Activated CD8-positive, alpha-beta T cell treated with anti-CD3 and anti-CD28 coated beads, Interleukin-2, amount 10 ng/mL, durations not matched to agents 7 days and 5 days (primary cell): ENCODE measurements at places on chromosomes 4 and X. TPM values are rescaled to one million over a fixed set of nuclear protein-coding genes. Genes with fewer than 3 reads are reported as not detected.
A peak's percentile ranks its signal among the peaks of the same experiment; 100 is the strongest.

Gene ATP11C
- 11.8 TPM for total RNA-seq

DNA sequence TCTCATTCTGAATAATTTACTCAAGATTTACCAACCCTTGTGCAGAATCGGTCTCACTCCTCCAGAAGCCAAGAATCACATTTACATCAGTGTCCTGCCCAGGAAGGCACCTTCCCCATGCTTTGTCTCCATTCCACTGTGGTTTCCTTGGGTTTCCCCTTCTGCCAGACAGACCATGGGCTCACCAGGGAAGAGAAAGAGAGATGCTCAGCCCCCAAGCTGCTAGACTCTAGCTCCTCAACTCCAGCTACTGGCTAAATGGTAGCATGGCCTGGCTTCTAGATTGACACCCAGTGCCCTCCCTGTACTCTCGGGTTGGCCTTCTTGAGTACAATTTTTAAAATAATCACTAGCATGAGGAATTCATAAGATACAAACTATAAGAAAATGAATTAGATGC, 12.9 kb downstream of the TLR10 start:
- no peak for DNase-seq

Gene ALB
- total RNA-seq: not detected

DNA sequence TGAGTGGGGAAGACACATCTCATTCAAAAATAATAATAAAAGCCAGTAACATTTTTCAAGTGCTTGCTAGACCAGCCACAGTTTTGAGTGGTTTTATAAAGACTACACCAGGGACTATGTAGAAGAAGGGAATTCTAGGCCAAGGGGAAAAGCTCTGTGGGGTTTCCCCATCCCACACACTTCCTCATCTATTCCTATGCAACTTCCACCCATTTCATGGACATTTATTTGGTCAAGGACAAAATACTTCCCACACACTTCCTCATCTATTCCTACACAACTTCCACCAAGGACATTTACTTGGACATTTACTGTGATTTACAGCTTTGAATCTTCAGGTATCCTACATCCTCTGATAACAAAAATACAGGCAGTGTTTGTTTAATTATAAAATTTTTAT, 86.5 kb upstream of the KLF3 start:
- no peak for DNase-seq

Gene SH3D19
- total RNA-seq: not detected

- DNase-seq: no peak
Measured at GRCh38 chr4:173958445-173958844, 325.0 kb downstream of the FBXO8 start.

Gene CYSLTR1
- 2.8 TPM for total RNA-seq

Gene SPRY1
- total RNA-seq: 50.7 TPM

Gene RHOXF2
- not detected for total RNA-seq

Gene CXCL1
- total RNA-seq: not detected

- DNase-seq: no peak
Measured at GRCh38 chr4:165191814-165192499, 15.4 kb upstream of the KLHL2 start.

GRCh38 chr4:137032222-137032621, 500.1 kb downstream of the PCDH18 start:
- DNase-seq: no peak

DNA sequence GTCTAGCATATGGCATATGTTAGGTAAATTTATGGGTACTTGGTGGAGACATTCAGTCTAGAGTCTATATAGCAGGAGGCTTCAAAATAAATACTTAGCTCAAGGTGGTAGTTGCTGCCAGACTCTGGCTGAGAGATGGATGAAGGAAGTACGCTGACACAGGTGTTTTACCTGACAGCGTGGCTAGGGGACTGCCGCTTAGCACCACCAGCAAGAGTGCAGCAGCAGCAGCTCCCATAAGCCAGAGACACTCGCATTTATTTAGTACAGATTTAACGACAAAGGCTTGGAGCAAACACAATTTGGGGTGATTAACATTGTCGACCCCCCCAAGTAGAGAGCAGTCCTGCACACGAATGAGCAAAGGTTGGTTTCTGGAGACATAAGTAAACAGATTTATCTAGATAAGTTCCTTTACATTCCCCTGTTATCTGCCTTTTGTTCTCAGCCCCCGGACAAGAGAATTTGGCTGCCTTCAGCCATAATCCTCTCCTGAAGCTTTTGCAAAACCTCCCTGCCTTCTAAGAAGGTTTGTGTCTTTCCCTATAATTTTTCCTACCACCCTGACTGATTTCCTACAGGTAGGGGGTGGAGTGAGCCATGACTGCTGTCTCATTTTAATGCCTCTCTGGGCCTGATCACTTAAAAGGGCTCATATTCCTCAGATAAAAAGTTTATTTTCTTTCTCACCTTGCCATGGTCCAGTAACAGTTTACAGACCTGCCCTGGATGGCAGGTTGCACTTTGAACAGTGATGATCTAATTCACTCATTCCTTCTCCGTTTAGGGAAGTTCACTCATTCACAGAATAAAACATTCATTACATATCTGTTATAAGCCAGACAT, 64.6 kb downstream of the RHOH start:
- no peak for DNase-seq

Gene NSUN7
- 0.10 TPM for total RNA-seq

DNA sequence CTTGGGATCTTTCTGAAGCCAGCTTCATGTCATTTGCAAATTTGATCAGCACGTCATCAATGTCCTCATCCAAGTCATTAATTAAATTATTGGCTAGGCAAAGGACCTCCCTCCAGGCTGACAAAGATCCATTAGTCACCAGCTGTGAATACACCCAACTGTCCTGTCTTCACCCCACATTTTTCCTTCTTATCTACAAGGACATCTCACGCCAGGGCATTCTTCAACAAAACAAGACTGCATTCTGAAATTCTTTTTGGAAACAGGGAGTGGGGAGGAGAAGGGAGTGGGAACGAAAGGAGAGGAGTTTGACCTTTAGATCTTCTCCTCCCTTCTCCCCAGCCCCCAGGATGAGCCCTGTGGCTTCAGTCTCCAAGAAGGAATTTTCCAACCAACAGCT, 32.7 kb downstream of the NLGN3 start:
- DNase-seq: no peak

- DNase-seq: no peak
Measured at GRCh38 chr4:159828687-159829086, 725.8 kb downstream of the RAPGEF2 start.

DNA sequence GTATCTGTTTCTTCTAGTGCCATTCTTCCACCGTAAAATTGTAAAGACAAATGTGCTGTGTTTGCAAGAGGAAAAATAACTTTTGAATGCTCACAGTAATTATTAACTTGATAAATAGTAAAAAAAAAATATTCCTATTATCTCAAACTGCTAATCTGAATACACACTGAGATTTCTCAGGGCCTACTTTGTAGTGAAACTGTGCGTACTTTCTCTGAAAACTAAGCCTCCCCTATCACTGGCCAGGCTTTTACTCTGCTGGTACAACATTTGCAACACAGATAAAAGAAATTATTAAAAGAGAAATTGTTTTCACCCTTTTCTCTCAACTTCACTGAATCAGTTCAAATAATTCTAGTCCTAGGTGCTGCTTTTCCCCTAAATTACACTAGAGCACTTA, 137.3 kb downstream of the PRDM5 start:
- no peak for DNase-seq

DNA sequence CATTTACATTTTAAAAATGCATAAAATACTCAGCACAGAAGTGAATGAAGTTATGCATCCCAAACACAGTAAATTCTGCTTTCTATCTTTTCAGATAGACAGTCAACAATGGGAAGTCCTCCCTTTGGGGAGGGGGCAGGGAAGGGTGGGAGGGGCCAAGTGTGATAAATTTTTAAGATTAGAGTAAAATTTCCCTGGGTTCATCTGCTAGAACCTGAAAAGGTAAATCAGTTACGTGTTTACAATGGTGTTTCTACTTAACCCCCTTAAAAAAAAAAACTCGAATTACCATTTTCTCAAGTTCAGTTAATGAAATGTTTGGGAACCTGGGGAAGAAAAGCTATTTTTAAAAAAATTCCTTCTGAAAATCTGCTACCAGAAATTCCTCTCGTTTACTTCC, 9.1 kb downstream of the PITX2 start:
- no peak for DNase-seq

- no peak for DNase-seq
Measured at GRCh38 chr4:84803720-84804119, 162.8 kb downstream of the WDFY3 start.

Gene HELT
- total RNA-seq: not detected

DNA sequence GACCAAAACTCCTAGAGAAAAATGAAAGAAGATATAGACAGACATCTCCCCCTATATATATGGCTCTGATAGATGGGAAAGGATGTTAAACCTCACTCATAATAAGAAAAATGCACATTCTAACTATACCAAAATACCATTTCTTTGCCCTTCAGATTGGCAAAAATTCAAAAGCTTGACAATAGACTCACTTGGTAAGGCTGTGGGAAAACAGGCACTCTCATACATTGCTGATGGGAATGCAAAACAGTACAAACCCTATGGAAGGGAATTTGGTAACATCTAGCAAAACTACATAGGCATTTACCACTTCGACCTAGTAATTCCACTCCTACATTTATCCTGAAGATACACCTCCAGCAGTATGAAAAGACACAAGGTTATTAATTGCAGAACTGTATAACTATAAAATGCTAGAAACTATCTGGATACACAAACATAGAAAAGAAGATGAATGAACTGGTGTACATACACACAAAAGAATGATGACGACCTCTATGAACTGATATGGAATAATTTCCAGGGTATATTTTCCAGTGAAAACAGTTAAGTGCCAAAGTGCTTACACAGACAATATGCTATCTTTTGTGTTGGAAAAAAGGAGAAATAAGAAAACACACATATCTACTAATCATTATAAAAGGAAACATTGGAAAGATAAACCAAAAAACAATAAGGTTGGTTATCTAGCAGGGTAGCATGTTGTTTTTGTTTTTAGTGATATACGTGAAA, 48.5 kb downstream of the WDFY3 start:
- no peak for DNase-seq

DNA sequence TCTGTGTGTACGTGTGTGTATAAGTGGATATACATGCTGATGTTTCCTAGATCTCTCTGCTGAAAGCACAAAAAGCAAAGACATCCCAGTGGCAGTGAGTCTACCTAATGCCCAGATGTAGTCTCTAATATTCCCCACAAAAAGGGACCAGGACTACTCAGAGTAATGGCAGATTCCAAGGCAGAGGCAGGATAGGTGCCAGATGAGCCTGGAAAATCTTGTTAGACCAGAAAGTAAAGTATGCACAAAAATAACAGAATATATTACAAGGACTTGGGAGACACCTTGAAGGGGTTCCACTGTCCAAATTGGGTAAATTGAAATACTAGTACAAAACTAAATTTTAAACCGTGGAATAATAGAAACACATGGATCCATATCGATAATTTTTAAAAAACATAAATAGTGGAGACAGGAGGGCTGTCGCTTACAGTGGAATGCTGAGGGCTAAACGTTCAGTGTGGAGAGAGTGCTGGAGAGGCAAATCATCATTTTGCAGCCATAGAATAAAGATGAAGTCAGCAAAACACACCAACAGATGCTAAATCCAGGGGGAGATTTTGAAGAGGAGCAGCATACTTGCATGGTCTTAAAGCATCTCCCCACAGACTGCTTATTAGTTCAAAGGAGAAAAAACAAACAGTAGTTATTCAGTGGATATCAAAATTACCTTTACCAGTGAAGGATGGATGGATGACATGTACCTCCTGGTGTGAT, 123.4 kb upstream of the TSPAN5 start:
- no peak for DNase-seq

Gene UBE2A
- 91.8 TPM for total RNA-seq

Gene ZAR1
- total RNA-seq: not detected

GRCh38 chr4:139301821-139302611, at the start of gene NDUFC1:
NDUFC1 (minus strand) TSS chr4:139302477; CDS start chr4:139295798, 6,679 bp downstream.
- DNase-seq: peak; percentile 73

DNA sequence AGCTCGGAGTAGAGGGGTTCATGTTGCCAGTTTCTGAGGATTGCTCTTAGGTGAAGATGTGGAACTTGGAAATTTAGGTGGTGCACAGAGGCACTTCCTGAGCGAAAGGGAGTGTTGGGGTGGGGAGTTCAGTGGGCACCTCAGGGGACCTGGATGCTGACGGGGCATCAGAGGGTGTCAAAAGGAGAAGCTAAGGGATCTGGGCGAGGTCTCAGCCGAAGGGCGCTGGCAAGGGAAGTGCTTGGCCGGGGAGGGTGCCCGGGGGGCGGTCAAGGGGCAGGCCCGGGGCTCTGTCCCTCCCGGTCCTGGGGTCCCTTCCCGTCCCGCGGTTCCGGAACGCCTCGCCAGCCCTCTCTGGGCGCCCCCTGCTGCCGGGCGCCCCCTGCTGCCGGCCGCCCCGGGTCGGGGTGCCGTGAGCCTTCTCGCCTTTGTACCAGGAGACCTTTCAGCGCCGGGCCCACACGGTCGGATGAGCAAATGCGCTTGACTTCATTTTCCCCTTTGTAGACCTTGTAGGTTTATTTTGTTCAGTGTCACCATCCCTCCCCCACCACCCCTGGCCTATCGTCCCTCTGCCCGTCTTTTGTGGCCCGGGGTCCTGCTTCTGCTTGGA, 3.0 kb upstream of the PHOX2B start:
- no peak for DNase-seq

Gene CSN1S1
- not detected for total RNA-seq

Gene GUCY1A1
- total RNA-seq: 0.21 TPM

- DNase-seq: no peak
Measured at GRCh38 chrX:93419642-93420041, 253.7 kb downstream of the NAP1L3 start.

Gene NSG1
- 17.8 TPM for total RNA-seq

Gene CFAP99
- not detected for total RNA-seq

DNA sequence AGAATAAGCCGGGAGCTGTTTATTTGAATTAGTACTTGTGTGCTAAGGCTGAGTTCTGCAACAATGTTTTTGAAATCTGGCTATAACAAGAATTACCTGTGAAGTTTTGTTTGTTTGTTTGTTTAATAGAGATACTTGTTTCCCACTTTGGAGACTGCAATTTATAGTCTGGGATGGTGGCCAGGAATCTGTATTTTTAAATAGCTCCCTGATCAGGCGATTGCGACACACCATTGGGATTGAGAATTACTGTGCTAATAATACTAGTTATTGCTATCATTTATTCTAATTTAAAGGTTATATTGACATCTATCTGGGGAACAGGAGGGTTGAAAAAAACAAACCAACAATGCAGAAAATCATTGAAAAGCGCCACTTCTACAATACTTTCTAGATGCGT, 951.6 kb upstream of the TENM3 start:
- DNase-seq: no peak

DNA sequence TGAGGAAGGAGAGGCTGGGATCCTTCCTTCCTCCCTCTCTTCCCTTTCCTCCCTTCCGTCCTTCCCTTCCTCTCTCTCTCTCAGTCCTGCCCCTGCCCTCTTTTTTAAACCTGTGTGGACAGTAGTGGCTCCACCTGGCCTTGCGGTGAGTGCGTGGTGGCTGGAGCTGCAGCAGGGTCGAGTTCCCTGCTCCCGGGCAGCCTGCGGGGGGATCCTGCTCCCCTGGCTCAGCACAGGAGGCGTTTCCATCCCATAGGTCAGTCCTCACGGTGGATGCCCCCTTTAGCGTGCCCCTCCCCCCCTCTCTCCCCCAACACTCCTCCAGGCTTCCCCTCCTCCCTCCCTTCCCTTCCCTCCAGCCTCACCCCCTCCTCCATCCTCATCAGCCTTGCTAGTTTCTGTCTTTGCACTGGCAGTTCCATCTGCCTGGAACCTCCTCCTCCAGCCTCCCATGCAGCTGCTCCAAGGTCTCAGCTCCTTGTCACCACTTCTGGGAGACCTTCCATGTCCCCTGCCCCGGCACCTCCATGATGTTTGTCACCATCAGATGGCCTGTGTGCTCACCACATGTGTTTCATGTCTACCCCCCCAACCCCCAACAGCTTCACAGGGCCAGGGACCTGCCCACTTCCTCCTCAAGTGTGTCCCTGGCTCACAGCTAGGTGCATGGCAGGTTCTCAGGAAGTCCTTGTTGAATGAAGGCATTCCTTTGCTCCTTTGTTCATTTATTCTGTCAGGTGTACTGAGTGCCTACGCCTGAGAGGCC, 68.4 kb downstream of the PSAPL1 start:
- DNase-seq: no peak
